ENCODE measurements at places on chromosomes 1 and 21.

GRCh38 chr1:12075195-12076114 is 12.4 kb downstream of the TNFRSF8 start:
- DNase-seq: no peak

DNA sequence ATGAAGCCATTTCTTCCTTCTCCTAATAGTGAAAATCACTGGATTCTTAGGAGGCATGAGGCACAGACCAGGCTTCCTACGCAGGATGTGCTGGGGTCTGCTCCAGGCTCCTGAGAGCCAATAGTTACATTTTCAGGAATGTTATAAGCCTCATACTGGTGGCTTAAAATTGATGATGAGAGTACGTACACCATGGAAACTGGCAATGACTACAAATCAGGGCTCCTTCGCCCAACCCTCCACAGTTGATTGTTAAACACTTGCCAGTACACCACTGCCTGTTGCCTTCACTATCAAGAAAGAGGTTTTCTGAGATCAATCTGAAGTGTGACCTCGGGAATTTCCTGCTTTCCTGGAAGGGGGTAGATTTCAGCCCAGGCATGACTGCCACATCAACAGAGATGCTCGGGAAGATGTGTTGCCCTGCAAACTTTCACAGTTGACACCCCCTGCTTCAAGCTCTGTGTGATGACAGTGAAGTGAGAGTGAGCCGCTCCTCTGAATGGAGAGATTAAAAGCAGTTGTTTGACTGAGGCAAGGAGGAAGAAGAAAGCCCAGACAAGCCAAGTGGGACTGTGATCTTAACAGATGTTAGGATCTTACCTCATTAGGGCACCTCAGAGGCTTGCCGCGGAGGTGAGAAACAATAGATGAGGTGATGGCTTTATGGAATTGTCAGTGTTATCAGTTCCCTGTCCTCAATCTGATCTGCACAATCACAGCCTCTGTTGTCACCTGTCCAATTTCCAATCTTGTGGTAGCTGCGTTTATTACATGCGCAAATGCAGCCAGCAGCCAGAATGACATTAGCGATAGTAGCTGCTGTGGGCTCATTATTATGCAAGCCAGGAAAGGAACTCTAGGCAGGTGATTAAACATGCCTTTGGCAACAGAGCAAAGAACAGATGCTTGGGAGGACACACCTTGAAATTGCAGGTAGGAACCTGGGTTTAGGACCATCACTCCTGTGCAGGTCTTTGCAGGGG is 277.3 kb downstream of the KAZN start:
- DNase-seq: no peak

DNA sequence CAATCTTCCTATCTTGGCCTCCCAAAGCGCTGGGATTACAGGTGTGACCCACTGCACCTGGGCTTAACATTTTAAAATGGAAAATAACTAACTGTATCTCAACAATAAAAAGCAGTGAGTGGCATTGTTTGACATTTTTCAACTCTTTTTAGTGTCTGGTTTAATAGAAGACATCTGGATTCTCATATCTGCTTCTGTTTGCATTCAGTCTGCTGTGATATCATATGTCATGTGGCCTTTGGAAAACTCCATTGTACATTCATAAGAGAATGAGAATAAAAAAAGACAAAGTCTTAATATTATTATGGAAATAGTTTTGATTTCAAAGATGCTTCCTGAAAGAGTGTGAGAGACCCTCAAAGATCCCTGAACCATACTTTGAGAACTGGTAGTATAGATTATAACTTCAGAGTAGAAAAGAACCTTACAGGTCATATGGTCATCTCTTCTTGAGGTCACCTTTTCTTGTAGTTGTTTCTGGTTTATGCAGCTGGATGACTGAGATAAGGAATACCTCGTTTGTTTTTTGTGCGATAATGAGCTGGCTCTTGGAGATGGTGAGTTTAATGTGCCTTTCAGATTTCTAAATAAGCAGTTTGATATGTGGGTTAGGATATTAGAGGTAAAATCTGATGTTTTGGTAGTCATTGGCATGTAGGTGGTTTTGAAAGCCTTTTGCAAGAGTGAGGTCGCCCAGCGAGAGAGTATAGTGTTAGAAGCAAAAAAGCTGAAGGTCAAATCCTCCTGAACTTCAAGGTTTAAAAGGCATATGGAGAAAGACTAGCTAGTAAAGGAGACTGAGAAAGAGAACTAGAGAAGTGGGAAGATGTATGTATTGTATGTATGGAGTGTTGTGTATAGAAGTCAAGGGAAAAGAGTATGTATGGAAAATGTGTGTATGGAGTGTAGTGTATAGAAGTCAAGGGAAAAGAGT is 17.2 kb downstream of the CEP350 start:
- no peak for DNase-seq

GRCh38 chr21:16179773-16180172 is 450.0 kb downstream of the USP25 start:
- DNase-seq: no peak

DNA sequence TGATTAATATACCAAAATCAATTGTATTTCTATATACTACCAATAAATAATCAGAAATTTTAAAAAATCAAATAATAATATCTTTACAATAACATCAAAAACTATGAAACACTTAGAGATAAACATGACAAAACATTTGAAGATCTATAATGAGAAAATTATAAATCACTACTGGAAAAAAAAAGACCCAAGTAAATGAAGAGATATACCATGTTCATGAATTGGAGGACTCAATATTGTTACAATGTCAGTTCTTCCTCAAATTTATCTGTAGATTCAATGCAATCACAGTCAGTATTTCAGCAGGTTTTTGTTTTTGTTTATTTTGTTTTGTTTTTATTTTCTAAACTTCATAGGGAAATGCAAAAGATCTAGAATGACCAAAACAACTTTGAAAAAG is 4.2 kb upstream of the ITPKB start:
- DNase-seq: no peak

- no peak for DNase-seq
Observed at GRCh38 chr1:1354271-1355247, 3.8 kb downstream of the MXRA8 start.

DNA sequence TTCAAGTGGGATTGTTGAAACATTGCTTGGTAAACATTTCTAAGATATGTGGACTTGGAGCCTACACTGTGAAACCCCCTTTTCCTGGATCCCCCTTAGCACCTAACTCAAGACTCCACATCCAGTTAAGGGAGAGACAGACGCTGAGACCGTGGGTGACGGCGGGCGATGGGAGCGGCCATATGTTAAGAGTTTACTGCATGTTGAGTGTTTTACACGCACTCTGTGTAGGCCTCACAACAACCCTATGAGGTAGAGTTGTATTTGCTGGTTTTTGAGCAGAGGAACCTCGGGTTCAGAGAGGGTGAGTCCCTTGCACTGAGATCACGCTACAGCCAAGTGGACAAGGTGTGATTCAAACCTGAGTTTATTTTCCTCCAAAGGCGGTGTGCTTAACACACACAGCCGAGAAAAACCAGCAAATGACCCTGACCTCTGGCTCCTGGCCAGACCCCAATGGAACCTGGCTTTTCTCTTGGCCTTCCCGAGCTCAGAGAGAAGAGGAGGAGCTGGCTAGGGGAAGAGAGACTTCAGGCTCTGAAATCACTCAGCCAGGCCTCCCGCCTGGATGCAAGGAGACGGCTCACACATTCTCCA is 46.9 kb upstream of the GOLT1A start:
- DNase-seq: no peak

GRCh38 chr1:223175032-223175431 is 32.0 kb upstream of the TLR5 start:
- DNase-seq: no peak

- DNase-seq: no peak
Observed at GRCh38 chr1:218711884-218712674, 366.9 kb downstream of the TGFB2 start.

GRCh38 chr1:113444857-113445256 is 54.5 kb downstream of the MAGI3 start:
- no peak for DNase-seq

DNA sequence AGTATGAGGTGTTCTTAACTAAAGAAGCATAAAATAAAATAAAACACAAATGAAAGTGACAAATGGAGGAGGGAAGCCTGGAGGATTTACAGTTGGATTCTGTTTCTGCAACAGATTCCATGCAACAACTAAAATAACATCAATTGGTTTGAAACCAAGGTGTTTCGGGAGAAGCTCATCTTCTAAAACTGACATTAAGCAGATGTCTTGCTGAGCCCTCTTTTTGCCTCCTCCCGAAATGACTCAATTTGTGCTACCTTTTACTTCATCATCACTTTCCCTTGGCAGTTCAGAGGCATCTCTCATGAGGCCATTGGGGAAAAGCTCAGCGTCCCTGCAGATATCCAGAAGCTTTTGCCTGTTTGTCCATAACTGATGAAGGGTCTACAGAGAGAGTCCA is 121.6 kb upstream of the ADAR start:
- DNase-seq: peak; percentile 68

DNA sequence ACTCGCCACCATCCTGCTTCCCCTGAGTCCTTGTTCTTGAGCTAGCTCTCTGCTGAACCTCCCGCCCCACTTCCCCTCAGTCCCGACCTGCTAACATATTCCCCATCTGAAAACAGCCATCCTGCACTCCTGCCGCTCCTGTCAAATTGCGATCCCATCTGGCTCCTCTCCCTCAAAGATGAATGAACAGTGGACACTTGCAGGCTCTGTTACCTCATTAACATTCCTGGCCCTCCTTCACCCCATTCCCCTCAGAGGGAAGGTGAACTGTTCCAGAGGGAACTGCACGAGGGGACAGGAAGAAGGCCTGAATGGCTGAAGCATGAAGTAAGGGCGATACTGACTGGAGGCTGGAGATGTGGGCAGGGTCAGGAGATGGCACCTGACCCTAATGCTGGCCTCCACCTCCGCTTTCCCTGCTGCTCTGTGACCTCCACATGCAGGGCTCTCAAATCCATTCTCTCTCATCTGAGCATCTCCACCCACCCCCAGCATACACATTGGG is 7.4 kb upstream of the CELSR2 start:
- no peak for DNase-seq

GRCh38 chr1:188642704-188643103 is 1814.0 kb downstream of the PLA2G4A start:
- no peak for DNase-seq
